ENCODE measurements at places on chromosomes 12 and 14. TPM values are rescaled to one million over a fixed set of nuclear protein-coding genes. Genes with fewer than 3 reads are reported as not detected.

Gene DMAC2L
- 18.2 TPM for total RNA-seq

Gene SMIM41
- total RNA-seq = not detected

GRCh38 chr12:119685375-119685774 lies 17.4 kb downstream of the PRKAB1 start:
- DNase-seq = no peak

GRCh38 chr12:58099476-58099875 lies 158.1 kb downstream of the ATP23 start:
- no peak for DNase-seq

DNA sequence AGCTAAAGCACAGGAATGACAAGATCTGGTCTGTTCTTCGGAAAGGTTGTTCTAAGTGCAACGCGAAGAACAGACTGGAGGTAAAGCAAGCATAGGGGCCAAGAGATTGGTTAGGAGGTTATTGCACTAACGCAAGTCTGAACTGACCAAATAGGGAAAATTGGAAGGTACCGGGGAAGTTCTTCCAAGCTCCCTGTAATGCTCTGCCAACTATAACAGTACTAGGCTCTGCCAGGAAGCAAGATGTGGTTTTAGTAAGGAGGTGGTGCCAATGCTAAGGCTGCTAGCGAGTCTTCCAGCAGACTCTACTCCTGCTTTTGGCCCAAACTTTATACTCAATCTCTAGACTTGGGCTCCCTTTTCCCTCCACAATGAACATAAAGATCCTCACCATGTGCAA lies 138.6 kb downstream of the PAWR start:
- no peak for DNase-seq

DNA sequence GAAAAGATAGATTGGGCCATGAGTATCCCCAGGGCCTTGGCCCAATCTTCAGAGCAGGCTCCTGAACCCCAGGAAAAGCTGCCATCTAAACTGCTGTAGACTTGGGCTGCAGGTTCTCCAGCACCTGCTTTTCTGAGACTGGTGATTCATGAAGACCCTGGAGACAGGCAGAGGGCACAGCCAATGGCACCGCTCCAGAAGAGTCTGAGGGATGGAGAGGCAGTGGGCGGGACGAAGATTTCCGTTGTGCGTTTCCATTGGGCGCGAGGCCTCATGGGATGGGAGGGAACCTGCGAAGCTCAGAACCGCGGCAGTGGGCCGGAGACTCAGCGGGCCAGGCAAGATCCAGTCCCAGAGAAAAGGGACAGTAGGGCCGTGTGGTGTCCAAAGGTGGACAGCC lies 375.1 kb downstream of the IPO8 start:
- no peak for DNase-seq

Gene RILPL2
- 13.6 TPM for total RNA-seq

Gene BBOF1
- 1.4 TPM for total RNA-seq

DNA sequence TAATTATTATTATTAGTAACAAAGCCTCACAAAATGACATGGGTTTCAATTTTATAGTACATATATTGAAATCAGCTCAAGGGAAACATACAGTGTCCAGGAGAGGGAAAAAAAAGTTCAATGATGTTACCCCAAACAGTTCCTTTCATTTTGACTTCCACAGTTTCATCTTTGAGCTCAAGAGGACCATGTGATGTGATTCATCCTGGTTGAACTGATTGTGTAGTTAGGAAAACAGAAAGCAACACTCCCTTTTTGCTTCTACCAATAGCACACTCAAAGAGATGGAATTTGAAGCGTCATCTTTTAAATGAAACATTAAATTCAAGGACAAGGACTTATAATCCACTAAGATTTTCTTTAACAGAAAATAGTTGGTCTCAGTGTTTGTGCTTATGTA lies 461.0 kb downstream of the FOXG1 start:
- DNase-seq = no peak

GRCh38 chr12:131130311-131130911 lies 176.7 kb downstream of the ADGRD1 start:
- no peak for DNase-seq

Gene C12orf60
- total RNA-seq = 5.1 TPM

DNA sequence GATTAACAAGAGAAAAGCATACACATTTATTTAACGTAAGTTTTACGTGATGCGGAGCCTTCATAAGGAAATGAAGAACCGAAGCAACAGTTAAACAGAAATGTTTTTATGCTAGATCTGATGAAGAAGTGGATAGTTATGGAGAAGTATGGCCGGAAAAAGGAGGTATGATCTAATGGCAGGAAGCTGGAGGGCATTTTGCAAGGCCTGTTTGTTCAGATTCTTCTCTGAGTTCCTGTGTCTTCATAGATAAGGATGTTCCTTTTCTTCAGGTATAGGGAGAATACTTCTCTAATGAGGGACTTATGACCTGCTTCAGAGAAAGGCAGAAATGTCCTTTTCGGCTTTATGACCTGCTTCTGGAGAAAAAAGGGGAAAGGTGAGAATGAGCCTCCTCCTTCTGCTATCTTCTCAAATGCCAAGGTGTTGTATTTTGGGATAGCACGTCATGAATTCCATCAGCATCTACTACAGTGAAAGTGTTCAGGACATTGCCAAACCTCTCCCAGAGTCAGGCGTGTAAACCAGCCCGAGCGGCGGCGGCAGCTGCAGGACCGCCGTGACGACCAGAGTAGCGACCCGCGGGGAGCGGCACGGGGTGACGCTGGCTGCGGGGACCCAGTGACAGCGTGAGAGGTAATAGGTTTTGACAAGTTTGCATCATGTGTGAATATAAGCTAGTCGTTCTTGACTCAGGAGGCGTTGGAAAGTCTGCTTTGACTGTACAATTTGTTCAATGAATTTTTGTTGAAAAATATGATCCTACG lies 33.7 kb upstream of the SGPP1 start:
- no peak for DNase-seq

Gene RCOR1
- 21.3 TPM for total RNA-seq

Gene TSPAN8
- not detected for total RNA-seq

GRCh38 chr12:11561411-11561810 lies 88.1 kb upstream of the ETV6 start:
- no peak for DNase-seq

GRCh38 chr12:26226122-26226521 lies 30.7 kb downstream of the SSPN start:
- no peak for DNase-seq

Gene ZDHHC22
- not detected for total RNA-seq

GRCh38 chr12:13220838-13221237 lies 24.3 kb downstream of the EMP1 start:
- DNase-seq = no peak

DNA sequence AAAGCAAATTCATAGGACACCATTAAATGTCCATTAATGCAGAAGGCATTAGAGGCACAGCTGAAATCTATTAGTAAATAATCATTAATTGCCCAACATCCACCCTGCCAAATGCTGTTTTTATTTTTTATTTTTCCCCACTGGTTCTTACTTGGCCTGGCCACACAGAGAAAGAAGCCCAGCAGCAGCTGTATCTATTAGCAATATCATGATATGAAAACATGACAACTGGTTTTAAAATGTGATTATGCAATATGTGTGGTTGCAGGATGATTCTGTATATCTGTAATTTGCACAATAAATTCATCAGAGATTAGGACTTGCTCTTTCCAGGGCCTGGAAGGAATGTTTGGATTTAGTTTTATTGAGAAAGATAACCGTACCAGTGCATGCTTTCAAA lies 44.9 kb downstream of the SIX6 start:
- no peak for DNase-seq

Gene PFKM
- total RNA-seq = 35.9 TPM

Gene MYH6
- total RNA-seq = 2.1 TPM

Gene ACOT4
- 4.4 TPM for total RNA-seq

- DNase-seq = no peak
Measured at GRCh38 chr14:29391801-29392200, 535.8 kb downstream of the PRKD1 start.

DNA sequence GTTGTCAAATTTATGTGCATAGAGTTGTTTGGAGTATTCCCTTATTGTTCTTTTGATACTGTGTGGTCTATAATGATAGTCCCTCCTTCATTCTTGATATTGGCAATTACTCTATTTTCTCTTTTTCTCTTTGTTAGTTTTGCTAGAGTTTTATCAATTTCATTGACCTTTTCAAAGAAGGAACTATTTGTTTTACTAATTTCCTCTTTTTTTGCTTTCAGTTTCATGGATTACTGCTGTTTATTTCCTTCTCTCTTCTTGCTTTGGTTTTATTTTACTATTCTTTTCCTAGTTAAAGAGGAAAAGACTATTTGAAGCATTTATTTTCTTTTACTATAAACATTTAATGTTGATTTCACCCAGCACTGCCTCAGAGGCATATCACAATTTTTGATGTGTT lies 250.9 kb upstream of the PELI2 start:
- no peak for DNase-seq

- DNase-seq = peak; percentile 18
Measured at GRCh38 chr12:55899082-55899481, 28.6 kb downstream of the PYM1 start.

Gene KRT73
- 1.3 TPM for total RNA-seq

GRCh38 chr12:12265571-12266388 lies 1.1 kb downstream of the LRP6 start:
- no peak for DNase-seq

- no peak for DNase-seq
Measured at GRCh38 chr12:12502815-12503151, 59.9 kb downstream of the DUSP16 start.

Gene RHOJ
- total RNA-seq = not detected

DNA sequence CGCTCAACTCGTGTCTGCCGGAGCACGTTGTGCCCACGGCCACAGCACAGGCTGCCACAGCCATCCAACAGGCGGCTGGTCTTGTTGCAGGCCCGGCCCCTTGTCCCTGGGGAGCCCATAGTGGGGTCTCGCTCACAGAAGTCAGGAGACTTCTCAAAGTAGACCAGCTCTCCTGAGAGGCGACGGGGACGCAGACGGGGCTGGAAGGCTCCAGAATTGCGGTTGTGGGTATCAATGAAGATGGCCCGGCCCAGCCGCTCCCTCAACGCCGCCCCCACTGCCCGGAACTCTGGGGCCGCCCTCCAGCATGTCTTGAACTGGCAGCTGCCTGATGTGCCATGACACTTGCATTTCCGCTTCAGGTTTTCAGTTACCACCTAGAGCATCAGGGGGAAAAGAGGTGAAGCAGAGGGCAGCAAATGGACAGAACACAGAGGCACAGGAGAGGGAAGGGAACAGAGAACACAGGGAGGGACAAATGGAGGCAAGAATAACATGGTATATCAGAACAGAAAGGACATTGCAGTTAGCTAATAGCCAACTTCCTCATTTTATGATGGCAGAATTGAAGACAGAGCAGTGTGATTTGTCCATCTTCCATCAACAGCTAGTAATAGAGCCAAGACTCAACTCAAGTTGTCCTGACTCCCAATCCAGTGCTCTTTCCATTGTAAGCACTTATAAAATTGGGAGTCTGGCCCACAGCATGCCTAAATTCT lies 5.2 kb downstream of the WNT10B start:
- DNase-seq = no peak

Gene GDF3
- not detected for total RNA-seq

GRCh38 chr12:125210104-125210755 lies 145.0 kb downstream of the AACS start:
- DNase-seq = no peak

DNA sequence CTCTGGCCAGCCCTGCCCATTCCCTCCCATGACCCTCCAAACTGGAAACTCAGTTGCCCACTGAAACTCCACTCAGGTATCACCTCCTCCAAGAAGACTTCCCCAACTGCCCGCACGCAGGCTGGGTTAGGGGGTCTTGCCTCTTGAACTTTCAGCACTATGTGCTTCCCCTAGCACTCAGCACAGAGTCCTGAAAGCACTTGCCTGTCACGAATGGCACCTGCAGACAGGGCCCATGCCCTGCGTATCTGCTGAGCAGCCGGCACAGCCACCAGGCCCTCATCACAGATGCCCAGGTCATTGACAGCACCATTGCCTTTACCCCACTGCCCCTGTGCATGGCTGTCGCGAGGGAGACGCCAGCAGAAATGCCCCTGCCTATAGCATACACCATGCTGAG lies 11.2 kb downstream of the CCDC88C start:
- no peak for DNase-seq

Gene FGF6
- total RNA-seq = not detected

GRCh38 chr12:82461836-82462235 lies 103.5 kb downstream of the METTL25 start:
- DNase-seq = no peak

Gene CD163
- total RNA-seq = not detected

GRCh38 chr14:33406766-33407165 lies 468.1 kb downstream of the NPAS3 start:
- DNase-seq = no peak

GRCh38 chr12:53827306-53827705 lies 75.5 kb upstream of the CISTR start:
- DNase-seq = no peak

DNA sequence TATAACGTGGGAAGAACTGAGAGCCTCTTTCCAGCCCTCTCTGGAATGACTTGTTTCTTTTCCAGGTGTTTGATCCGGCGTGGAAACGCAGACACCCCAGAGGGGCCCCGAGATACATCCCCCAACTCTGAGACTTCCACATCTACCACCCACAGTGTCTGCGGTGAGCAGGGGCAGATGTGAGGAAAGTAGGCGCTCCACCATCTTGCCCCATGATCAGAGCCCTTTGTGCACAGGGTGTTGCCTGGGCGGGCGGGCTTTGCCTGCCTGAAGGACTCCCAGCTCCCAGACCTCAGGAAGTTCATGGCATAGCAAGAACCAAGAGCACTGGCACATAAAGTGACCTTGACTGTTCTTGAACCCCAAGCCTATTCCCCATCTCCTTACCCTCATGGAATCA lies 2.8 kb downstream of the CARMIL3 start:
- DNase-seq = no peak

Gene C12orf50
- 0.12 TPM for total RNA-seq

GRCh38 chr12:10614056-10614370 lies 604 bp upstream of the MAGOHB start:
- DNase-seq = no peak

Gene CSRP2
- 3.3 TPM for total RNA-seq

Gene PRH2
- not detected for total RNA-seq

Gene NANOG
- total RNA-seq = not detected

DNA sequence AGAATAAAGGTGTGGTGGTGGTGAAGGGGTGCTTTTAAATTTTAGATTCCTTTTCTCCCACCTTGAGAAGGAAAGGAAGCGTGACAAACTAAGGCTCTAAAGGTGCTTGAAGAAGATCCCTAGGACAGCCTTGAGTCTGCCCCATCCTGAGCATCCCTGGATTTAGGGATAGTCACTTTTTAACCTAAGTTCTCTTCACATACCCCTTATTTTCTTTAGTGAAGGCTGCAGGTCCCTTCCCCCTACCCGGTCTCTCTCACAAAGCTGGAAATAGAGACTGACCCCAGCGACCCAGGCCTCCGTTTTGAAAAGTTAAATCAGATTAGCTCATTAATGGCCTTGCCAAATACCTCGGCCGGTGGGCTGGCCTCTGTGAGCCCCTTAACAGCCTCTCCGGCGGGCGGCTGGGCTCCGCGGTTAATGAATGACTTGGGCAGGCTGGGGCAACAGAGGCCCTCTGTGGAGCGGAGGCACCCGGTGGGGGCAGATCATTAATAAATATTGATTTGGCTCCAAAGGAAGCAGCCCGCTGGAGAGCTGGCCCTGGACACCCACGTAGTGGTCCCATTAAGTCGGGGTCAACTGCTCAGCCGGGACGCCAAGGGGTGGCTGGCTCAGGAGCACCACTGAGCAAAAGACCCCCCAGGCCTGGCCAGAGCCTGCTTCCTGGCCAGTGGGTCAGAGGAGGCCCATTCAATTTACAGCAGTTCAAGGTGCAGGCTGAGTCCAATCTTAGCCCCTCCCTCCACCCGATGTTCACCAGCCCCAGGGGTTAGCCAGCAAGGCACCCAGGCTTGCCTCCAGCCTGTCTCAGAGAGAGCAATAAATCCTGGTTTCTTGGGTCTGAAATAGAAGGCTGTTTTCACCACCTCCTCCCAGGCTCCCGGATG lies 31.8 kb downstream of the PAH start:
- DNase-seq = no peak

- DNase-seq = no peak
Measured at GRCh38 chr12:10957741-10958140, 18.7 kb upstream of the TAS2R14 start.

Data from activated T-cell treated with anti-CD3 and anti-CD28 coated beads, Interleukin-2, amount 50 U/mL, for 72 hours (primary cell).